ENCODE measurements at places on chromosomes 12 and 14.

- DNase-seq: no peak
Observed at GRCh38 chr14:74843653-74844052, 32.3 kb downstream of the PROX2 start.

DNA sequence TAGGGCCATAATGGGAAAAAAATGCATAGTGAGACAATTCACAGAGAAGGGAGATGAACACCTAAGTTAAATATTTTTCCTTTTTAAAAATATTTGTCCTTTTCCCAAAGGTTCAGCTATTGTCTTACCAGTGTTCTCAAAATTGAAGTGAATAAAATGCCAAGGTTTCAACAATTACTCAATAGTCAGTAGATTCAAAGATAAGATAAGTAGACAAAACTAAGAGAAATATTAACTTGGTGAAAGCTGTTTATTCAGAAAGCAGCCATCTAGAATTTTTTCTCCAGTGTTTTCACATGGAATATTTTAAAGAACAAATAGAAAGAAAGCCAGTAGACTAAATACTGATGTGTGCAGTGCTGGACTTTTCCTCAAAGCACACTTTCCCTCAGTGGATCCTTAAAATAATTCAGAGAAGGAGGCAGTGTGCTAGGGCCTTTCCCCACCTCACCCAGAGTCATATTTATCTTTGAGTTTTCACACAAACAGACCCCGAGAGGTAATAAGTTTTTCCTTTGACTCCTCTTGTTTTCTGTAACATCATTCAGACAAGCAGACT lies 144.5 kb upstream of the PLEKHG7 start:
- no peak for DNase-seq

GRCh38 chr12:66697404-66697803 lies 18.5 kb upstream of the GRIP1 start:
- no peak for DNase-seq

GRCh38 chr12:77795699-77796098 lies 35.0 kb upstream of the NAV3 start:
- no peak for DNase-seq

GRCh38 chr12:90621927-90622326 lies 333.0 kb downstream of the CCER1 start:
- no peak for DNase-seq

DNA sequence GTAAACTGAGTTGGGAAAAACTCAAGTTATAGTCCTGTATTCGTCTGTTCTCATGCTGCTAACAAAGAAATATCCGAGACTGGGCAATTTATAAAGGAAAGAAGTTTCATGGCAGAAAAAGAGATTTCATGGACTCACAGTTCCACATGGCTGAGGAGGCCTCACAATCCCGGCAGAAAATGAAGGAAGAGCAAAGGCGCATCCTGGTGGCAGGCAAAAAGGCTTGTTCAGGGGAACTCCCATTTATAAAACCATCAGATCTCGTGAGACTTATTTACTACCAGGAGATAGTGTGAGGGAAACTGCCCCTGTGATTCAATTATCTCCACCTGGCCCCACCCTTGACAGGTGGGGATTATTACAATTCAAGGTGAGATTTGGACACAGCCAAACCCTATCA lies 292.6 kb upstream of the SYT1 start:
- no peak for DNase-seq

DNA sequence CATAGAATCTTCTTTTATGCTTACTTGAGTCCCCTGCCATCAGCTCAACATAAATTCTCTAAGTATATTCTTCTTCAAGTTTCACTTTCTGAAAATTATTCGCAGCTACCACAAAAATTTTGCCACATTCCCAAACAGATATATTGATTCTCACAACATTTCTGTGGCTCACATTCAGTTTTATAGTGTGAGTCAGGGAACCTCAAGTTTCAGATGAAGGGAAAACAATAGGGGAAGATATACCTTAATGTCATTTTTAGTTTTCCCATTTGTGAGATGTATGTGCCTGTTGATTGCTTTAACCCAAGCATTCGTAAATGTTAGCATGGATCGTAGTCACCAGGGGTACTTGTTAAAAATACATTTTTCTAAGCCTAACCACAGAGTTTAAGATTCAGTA lies 465.8 kb downstream of the CCER1 start:
- DNase-seq: no peak

DNA sequence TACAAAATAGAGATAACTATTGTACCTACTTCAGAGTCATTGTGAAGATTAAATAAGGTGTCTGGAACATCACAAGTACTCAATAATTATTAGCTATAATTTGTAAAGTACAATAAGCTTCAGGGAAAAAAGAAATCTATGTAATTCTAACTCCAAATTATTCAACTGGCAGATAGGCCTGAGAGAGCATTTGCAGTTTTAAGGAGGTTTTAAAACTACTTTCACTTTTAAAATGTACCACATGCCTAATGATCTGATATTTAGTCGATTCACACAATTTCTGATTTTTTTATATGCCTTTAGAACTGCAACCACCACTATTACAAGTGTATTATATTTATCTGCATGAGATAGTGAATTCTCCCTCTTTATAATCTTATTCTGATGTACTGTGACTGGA lies 24.9 kb upstream of the FRMD6 start:
- no peak for DNase-seq

DNA sequence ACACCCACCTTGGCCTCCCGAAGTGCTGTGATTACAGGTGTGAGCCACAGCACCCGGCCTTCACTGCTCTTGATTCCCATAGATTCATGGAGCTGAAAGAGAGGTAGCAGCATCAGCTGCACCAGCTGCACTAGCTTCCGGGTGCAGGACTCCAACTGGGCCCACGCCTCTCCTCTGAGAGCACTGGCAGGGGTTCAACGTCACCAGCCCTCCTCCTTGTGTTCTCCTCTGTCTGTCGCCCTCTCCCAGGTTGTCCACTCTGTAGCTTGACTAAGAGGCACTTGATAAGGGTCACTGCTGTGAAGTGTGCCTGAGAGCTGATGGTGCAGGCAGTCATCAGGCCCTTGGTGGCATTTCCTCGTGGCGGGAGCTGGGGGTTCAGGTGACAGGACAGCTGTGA lies 28.3 kb downstream of the MLXIP start:
- no peak for DNase-seq

- DNase-seq: peak; percentile 24
Observed at GRCh38 chr14:94129758-94130414, 482 bp upstream of the IFI27L2 start.

DNA sequence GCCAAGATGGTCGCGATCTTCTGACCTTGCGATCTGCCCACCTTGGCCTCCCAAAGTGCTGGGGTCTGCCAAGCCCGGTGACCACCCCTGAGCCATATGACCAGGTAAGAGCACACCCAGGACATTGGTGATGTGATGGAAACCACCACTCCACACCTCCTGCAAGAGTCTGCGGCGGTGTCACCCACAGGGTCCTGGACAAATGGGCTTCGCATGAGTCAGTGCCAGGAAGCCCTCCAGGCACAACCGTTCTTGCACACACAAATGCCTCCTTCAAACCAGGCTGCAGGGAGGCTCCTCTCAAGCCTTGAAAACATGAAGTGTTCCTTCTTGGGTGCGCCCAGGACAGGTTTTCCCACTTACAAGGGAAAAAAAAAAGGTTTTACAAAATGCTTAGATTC lies 16.6 kb downstream of the PITPNM2 start:
- no peak for DNase-seq

GRCh38 chr12:51482929-51483697 lies 58.5 kb downstream of the SLC4A8 start:
- peak; percentile 20 for DNase-seq

GRCh38 chr14:50099335-50099734 lies 17.0 kb downstream of the VCPKMT start:
- DNase-seq: no peak

DNA sequence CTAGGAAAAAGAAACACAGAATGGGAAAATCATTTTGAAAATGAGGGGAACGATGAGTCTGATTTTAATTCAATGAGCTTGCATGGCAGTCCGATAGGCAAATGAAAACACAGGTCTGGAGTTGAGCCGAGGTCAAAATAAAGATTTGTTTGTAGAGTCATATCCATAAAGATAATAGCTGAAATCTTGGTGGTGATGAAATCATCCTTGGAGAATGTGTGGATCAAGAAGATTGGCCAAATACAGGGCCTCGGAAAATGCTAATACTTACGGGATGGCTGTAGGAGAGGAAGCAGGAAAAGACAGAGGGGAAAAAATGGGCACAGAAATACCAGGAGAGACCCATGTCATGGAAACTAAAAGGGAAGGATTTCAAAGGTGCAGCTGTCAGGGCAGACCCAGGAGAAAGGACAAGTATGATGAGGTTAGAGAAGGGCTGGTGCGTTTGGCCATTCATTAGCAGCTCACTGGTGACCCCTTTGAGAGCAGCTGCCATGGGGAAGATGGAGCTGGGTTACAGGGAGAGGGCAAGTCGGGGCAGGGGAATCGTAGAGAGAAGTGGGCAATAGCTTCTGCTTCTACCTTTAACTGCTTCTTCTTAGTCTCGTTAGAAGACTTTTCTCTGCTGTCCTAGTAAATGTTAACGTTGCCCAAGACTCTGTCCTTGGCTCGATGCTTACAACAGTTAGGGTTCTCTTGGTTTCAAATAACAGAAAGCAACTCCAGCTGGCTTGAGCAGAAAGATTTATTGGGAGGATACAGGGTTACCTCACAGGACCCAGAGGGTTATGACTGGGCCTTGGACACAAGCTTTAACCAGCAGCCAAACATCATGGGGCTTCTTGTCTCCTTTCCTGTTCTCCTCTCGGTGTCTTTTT lies 161.8 kb downstream of the EFCAB11 start:
- no peak for DNase-seq

GRCh38 chr14:21098892-21099595 lies 589 bp upstream of the ZNF219 start:
- DNase-seq: no peak

GRCh38 chr12:84660139-84660538 lies 252.5 kb downstream of the SLC6A15 start:
- no peak for DNase-seq

- DNase-seq: no peak
Observed at GRCh38 chr14:47596232-47596631, 79.2 kb downstream of the MDGA2 start.

DNA sequence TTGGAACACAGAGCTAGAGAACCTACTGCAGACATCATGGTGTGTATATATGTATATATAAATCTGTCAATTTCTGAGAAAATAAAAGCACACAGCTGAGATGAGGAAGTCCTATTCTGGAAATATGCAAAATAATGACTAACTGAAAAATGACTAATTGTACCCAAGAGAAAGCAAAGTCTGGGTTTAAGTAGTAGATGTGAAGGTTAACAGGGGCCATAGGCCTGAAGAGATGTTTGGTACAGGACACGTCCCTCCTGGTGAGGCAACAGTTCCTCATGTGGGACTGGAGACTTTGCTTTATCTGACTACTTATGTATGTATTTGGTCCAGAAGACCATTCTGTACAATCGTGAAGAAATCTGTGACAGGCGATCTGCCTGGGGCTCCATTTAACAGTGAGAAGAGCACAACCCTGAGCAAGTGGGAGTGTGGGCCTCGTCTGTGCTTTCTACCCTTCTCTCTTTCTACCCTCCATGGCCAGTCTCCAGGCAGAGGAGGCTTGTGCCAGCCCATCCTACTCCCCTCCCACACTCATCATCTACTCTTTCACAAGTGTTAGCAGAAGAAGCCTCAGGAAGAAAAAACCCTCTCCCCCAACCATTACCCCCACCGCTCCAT lies 67.5 kb downstream of the SLC41A2 start:
- DNase-seq: no peak

GRCh38 chr12:64663015-64663414 lies 52.7 kb downstream of the RASSF3 start:
- DNase-seq: no peak

- DNase-seq: no peak
Observed at GRCh38 chr12:179131-179884, 34.6 kb downstream of the SLC6A12 start.

- DNase-seq: no peak
Observed at GRCh38 chr12:46553911-46554310, 181.3 kb upstream of the SLC38A2 start.

DNA sequence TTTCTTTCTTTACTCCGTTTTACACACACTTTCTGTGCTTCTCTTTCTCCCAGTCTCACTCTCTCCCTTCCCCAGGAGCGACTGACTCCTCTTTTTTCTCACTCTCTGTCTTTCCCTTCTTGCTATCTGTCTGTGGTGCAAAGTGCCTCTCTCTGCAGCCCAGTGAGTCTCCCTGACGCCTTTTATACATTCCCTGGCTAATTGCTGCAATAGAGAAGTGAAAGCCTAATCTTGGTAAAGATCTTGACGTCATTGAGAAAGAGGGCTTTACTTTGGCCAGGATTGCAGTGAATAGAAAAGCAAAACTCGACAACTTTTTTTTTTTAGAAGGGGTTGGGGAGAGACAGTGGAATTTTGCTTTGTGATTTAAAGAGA lies 706 bp upstream of the DIO2 start:
- no peak for DNase-seq

DNA sequence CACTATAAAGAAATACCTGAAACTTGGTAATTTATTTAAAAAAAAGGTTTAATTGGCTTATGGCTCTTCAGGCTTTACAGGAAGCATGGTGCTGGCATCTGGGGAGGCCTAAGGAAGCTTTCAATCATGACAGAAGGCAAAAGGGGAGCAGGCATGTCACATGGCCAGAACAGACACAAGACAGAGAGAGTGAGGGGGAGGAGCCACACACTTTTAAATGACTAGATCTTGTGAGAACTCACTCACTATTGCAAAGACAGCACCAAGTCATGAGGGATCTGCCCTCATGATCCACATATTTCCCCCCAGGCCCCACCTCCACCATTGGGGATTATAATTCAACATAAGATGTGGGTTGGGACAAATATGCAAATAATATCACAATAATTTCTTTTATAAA lies 355.6 kb downstream of the DAD1 start:
- no peak for DNase-seq

DNA sequence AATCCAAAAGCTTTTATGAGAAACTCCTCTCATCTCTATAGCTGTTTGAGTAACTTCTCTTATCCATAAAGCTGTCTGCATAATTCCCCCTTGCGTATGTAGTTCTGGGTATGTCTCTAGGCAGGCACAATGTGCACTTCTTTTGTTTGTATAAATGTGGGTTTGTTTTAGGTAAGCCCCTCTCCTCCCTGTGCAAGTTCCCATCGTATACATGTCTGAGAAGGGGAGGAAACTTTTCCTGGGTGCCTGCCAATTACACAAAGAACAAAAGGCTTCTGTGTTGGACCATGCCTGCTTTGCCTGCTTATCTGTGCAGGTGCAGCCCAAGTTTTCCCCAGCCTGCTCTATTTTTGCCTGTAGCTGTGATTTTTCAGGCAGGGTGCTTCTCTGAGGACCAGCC lies 96.7 kb downstream of the CCER1 start:
- DNase-seq: no peak

Data from CD4-positive, alpha-beta T cell treated with Interleukin-4 for 4 hours (primary cell).